ENCODE measurements at places on chromosomes 16 and 17.

- DNase-seq: no peak
Observed at GRCh38 chr17:33704856-33705255, 411.8 kb upstream of the ASIC2 start.

GRCh38 chr16:3490911-3491629, 4.2 kb downstream of the C16orf90 start:
- no peak for DNase-seq

GRCh38 chr16:76265434-76266045, 11.7 kb upstream of the CNTNAP4 start:
- no peak for DNase-seq

DNA sequence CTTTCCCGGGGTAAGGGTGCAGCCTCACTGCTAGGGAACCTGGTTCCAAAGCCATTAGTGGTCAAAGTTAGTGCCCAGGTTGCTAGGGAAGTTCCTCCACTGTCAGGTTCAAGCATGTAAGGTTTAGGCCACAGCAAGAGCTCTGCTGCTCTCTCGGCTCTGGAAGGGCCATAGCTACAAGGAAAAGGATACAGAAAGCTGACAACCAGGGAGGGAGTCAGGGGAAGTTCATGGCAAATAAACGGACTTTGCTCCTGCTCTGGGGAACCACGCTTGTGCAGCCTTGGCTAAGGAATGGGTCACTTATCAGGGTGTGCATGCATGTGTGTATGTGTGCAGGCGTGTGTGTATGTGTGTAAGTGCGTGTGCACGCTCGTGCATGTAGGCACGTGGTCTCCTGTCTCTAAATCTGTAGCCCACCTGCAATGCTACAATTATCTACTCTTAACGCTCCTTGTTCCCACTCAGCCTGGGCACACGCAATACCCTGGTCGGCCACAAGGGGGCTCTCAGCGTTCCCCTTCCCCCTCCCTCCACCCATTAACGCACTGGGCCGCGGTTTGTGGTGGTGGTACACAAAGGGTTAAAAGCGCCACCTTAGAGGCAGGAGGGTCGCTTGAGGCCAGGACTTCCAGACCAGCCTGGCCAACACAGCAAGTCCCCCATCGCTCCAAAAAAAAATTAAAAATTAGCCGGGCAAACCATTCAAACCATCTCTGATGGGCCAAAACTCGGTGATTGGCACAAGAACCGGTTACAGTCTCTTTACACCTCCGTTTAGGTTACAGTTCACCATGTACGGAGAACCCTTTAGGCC, 48.4 kb upstream of the KDM8 start:
- DNase-seq: peak; percentile 58

GRCh38 chr16:89345642-89346150, 128.2 kb downstream of the ZNF778 start:
- DNase-seq: no peak

DNA sequence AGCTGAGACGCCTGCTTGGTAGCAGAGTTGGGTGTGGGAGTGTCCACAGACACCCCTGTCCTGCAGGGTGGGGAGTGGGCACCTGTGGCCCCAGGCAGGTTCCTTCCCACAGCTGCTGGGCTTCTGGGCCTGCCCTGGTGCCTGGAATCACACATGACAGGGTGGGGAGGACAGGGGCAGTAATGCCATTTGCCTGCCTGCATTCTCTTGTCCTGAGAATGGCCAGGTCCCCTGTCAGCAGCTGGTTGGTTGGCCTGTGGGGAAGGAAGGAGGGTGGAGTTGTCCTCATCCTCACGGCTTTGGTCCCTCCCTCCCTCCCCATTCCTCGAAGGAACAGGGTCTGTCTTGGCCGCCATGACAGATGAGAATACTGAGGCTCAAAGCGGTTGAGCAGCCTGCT, 5.2 kb downstream of the PRSS53 start:
- DNase-seq: no peak

GRCh38 chr16:79362300-79362970, 238.1 kb downstream of the MAF start:
- DNase-seq: no peak
